ENCODE measurements at places on chromosomes 1 and 21.

DNA sequence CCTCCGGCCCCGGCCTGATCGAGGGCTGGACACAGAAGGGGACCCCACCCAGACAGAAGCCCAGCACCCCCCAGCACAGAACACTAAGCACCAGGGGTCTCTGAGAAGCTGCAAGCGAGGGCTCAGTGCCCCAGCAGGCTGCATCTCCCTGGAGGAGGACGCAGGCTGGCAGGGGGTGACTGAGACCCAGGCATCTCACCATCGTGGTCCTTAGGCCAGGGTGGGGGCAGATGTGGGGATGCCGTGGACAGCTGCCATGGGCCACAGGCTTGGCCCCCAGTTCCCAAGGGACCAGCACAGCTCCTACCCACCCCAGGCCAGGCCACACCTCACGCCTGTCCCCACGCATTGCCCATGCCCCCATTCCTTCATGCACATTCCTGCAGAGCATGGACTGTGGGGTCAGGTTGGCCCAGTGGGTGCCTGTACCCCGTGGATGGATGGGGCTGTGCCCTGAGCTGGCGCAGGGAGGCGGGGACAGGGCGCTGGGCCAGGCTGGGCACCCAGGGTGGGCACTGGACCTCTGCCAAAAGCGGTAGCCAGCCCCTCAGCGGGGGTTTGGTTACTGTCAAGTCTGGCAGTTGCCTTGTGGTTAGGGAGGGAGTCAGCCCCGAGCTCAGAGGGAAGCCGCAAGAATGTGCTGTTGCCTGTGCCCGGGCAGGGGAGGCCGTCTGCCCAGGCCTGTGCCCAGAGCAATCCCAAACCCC lies 61.5 kb downstream of the ARHGEF16 start:
- no peak for DNase-seq

GRCh38 chr21:42539931-42540343 lies 26.3 kb downstream of the SLC37A1 start:
- no peak for DNase-seq

- no peak for DNase-seq
These were observed 96.2 kb downstream of the FASLG start for GRCh38 chr1:172755099-172755498.

DNA sequence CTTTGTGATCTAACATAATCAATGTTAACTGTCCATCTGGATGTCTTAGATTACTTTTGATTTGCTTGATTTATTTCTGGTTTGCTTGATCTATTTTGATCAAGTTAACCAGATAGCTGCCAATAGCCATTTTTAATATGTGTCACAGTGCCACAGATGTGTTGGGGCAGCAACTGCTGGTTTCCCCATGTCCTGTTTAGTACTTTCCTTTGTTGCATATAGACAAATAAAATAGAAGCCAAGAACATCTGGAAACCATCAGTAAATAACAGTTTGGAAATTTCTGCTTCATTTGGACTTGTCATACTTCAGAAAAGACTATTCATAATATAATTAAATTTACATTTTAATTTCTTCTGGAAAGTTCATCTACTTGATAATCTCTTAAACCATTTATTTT lies 145.6 kb upstream of the C21orf91 start:
- no peak for DNase-seq

- DNase-seq = no peak
These were observed 935 bp downstream of the KCNK2 start for GRCh38 chr1:215083383-215083961.

Measured in T-cell (primary cell).